ENCODE measurements at places on chromosomes 7 and 10. TPM values are rescaled to one million over a fixed set of nuclear protein-coding genes. Genes with fewer than 3 reads are reported as not detected.

UNC5B gene
- 1.5 TPM for total RNA-seq

GIMAP4 gene
- total RNA-seq: not detected

A1CF gene
- not detected for total RNA-seq

CAPZA2 gene
- total RNA-seq: 130 TPM

MSANTD7 gene
- total RNA-seq: 12.2 TPM

SORBS1 gene
- total RNA-seq: 0.35 TPM

EEPD1 gene
- 56.9 TPM for total RNA-seq

KCP gene
- total RNA-seq: 0.05 TPM

PIK3CG gene
- not detected for total RNA-seq

ZP3 gene
- total RNA-seq: 20.2 TPM

AMPH gene
- 0.10 TPM for total RNA-seq

TMEM229A gene
- not detected for total RNA-seq

TMEM213 gene
- total RNA-seq: not detected

WAC gene
- total RNA-seq: 70.3 TPM

POLR2J gene
- 102 TPM for total RNA-seq

SPDYE5 gene
- not detected for total RNA-seq

LHFPL3 gene
- not detected for total RNA-seq

CRHR2 gene
- 0.05 TPM for total RNA-seq

HKDC1 gene
- 13.7 TPM for total RNA-seq

OPALIN gene
- total RNA-seq: not detected

PKD2L1 gene
- 0.07 TPM for total RNA-seq

C10orf62 gene
- total RNA-seq: not detected

All from A549 treated with Mapracorat at 1 μM for 4 hours (cell line).